ENCODE measurements at places on chromosomes 2 and 18.

DNA sequence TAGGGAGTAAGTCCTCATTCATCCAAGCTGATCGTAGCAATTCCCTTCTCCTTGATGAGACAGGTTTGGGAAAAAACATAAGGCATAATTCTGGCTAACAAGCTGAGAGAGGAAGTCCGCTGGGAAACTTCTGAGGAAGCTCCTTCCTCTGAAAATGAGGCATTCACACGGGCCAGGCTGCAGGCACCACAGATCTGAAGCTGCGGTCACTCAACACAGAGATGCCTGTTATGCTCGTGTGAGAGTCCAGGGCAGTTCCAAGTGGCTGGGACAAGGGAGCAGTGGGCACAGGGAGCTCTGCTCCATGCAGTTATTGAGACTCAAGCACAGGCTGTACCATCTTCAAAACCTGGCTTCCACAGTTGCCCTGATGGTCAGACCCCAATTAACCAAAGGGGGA is 200.9 kb upstream of the ID2 start:
- H3K27me3 ChIP-seq = no peaks in the 10 kb centered on the region
- H3K4me3 ChIP-seq = no peak overlapping the region
- peaks cover 41% of the 10 kb centered on the region for H3K4me1 ChIP-seq
- DNase-seq = no peak

DNA sequence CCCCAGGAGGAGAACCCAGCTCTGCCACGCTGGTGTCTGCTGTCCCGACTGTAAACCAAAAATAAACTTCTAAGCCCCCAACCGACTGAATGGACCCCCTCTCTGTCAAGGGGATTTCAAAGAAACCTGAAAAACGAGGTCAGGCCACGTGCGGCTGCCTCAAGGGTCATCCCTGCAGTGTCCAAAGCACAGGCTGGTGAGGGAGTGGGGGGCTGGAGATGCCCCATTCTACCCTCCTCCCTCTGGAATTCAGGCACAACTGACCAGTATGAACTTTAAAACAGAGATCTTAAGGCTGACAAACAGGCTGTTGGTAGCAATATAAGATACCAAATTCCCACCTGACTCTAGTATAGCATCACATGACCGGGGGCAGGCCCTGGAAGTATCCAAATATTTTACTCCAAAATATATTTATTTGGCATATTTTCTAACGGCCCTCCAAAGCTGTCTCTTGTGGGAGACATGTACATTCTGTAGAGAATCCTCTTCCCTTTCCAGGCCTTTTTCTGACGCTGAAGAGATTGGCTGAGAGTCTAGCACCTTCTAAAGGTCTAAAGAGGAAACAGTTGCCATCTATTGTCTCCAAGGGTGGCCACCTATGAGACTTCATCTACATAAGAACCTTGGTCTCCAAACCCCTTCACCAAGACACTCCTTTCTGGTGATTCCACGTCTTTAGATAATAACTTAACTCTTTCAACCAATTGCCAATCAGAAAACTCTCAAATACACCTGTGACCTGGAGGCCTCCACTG is 40.4 kb upstream of the CTDP1 start:
- H3K36me3 ChIP-seq = no peaks in the 10 kb centered on the region
- DNase-seq = no peak
- peaks cover 6% of the 10 kb centered on the region for H3K27me3 ChIP-seq
- H3K27ac ChIP-seq = no peak overlapping the region

- no peak overlapping the region for H3K27ac ChIP-seq
- no peak for DNase-seq
- H3K36me3 ChIP-seq = no peaks in the 10 kb centered on the region
Measured at GRCh38 chr2:180101846-180102245, 94.7 kb upstream of the CWC22 start.

GRCh38 chr2:208320686-208321085 is 54.6 kb downstream of the PIKFYVE start:
- no peak overlapping the region for H3K4me3 ChIP-seq
- H3K4me1 ChIP-seq = peaks cover 3% of the 10 kb centered on the region
- no peak overlapping the region for H3K27ac ChIP-seq
- DNase-seq = no peak

DNA sequence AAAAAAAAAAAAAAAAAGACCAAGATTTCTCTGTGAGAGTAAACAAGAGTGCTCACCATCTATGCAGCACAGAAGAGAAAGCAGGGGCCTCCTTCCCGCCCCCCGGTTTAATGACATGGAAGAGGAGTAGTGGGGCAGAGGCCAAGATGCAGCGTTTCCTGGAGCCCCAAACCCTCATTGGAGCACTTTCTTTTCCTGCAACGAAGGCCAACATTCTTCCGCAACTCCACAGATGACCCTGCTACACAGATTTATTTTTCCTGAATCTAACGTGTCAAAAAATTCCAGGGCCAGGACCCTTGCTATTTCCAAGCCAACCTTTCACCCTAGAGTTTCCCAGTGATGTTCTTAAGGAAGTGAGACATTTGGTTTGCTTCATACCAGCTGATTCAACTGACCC is 189.6 kb downstream of the MIB1 start:
- H3K27me3 ChIP-seq = no peaks in the 10 kb centered on the region
- no peak overlapping the region for H3K4me3 ChIP-seq
- no peaks in the 10 kb centered on the region for H3K4me1 ChIP-seq

DNA sequence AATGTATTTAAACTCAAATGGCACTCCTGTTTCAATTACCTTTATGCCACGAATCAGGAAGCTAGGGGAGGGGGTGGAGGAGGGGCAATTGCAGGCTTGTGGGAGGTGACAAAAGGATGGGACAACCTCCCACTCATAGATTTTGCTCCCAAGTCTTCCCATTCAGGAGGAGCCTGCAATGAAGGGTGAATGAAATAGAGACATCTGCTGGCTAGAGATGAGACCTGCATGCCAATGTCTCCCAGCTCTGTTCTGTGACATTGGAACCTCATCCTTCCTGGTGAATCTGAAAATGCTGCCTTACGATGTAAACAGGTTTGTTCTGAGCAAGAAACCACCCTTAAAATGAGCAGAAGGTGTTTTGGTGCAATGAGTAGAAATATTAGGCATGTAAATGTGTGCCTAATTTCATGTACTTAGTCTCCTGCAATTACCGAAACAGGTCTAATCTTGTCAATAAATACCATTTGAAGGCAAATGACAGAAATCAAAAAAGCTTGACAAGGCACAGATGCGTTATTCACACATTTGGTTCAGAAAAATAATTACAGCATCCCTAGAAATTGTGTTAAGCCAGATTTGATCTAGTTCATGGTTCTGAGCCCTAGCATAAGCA is 2.7 kb upstream of the PID1 start:
- no peak overlapping the region for H3K27ac ChIP-seq
- no peak for DNase-seq
- peak overlapping the region; percentile 5 for H3K4me3 ChIP-seq
- H3K36me3 ChIP-seq = no peaks in the 10 kb centered on the region

GRCh38 chr2:63763391-63763941 is 78.2 kb upstream of the UGP2 start:
- DNase-seq = no peak
- H3K27me3 ChIP-seq = no peaks in the 10 kb centered on the region
- H3K27ac ChIP-seq = no peak overlapping the region
- no peak overlapping the region for H3K4me3 ChIP-seq

- H3K27me3 ChIP-seq = no peaks in the 10 kb centered on the region
- no peak for DNase-seq
- H3K27ac ChIP-seq = no peak overlapping the region
- H3K36me3 ChIP-seq = no peaks in the 10 kb centered on the region
Measured at GRCh38 chr18:38545071-38545470, 979.5 kb upstream of the CELF4 start.

GRCh38 chr2:233011268-233011650 is 1.8 kb downstream of the NGEF start:
- H3K4me3 ChIP-seq = no peak overlapping the region
- H3K27me3 ChIP-seq = no peaks in the 10 kb centered on the region
- DNase-seq = no peak
- H3K27ac ChIP-seq = no peak overlapping the region
- H3K4me1 ChIP-seq = no peaks in the 10 kb centered on the region

- DNase-seq = no peak
- H3K4me3 ChIP-seq = peak overlapping the region; percentile 67
- peaks cover 48% of the 10 kb centered on the region for H3K4me1 ChIP-seq
- H3K27ac ChIP-seq = peak overlapping the region; percentile 96
Measured at GRCh38 chr18:31100436-31101182, 1.6 kb downstream of the DSC2 start.

DNA sequence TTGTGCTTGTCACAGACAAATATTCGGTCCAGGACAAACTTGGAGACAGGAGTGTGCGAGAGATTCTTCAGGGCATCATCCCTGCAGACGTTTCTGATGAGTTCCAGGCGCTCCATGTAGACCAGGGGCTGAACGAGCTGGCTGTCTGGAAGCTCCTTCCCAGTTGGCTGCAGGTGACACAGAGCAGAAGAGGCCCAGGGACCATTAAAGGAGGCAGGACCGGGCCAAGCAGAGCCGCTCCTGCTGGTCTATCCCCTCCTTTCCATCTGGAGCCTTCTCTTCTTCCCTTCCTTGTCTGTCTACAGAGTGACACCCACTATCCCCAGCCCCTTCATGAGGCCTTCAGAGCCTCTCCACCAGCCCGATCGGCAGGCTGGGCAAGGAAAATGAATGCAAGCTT is 19.5 kb downstream of the CHST10 start:
- DNase-seq = no peak
- no peak overlapping the region for H3K4me3 ChIP-seq
- H3K36me3 ChIP-seq = no peaks in the 10 kb centered on the region
- no peaks in the 10 kb centered on the region for H3K27me3 ChIP-seq

DNA sequence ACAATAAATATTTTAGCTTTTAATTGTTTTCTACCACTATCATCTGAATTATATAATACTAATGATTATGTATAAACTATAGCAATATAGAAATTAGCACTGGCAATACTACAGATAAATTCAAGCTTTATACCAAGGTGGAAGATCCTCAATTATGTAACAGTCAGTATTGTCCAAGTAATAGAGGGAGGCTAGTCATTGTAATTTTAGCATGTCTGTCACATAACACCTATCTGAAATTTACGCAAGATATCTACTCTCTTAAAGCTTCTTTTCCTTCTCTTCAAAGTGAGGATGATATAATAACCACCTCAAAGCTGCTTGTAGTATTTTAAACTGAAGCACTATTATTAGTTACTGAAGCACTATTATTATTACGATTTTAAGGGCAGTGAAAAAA is 12.2 kb downstream of the KCNJ3 start:
- H3K4me3 ChIP-seq = no peak overlapping the region
- no peaks in the 10 kb centered on the region for H3K27me3 ChIP-seq
- no peaks in the 10 kb centered on the region for H3K36me3 ChIP-seq
- H3K4me1 ChIP-seq = no peaks in the 10 kb centered on the region
- H3K27ac ChIP-seq = no peak overlapping the region

- peak overlapping the region; percentile 20 for H3K27ac ChIP-seq
- no peaks in the 10 kb centered on the region for H3K27me3 ChIP-seq
- H3K36me3 ChIP-seq = peaks cover 52% of the 10 kb centered on the region
- no peak overlapping the region for H3K4me3 ChIP-seq
- DNase-seq = no peak
Measured at GRCh38 chr18:49249521-49249920, 210.9 kb downstream of the DYM start.

GRCh38 chr18:3683483-3683882 is 233.5 kb downstream of the TGIF1 start:
- no peak overlapping the region for H3K27ac ChIP-seq
- H3K36me3 ChIP-seq = no peaks in the 10 kb centered on the region
- no peaks in the 10 kb centered on the region for H3K27me3 ChIP-seq
- no peak overlapping the region for H3K4me3 ChIP-seq
- DNase-seq = no peak

DNA sequence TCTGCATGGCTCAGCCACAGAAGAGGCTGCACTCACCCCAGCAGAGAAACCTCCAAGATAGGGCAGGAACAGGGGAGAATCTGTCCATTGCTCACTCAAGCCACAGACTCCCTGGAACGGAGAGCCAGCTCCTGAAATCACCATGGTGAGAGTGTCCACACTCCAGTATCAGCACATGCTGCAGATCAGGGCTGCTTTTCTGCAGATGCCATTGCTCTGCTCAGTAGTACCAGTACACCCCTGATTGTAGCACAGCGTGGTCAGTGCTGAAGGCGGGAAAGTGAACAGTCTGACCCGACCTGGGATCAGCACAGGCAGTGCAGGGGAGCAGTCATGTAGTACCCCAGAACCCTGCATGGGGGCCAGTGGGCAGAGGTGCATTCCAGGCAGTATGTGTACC is 73.9 kb downstream of the GYPC start:
- no peak overlapping the region for H3K27ac ChIP-seq
- no peaks in the 10 kb centered on the region for H3K36me3 ChIP-seq
- no peaks in the 10 kb centered on the region for H3K27me3 ChIP-seq
- H3K4me3 ChIP-seq = no peak overlapping the region

All from esophagus squamous epithelium (tissue), 5 donors.